ENCODE measurements at places on chromosomes 6 and 20.

DNA sequence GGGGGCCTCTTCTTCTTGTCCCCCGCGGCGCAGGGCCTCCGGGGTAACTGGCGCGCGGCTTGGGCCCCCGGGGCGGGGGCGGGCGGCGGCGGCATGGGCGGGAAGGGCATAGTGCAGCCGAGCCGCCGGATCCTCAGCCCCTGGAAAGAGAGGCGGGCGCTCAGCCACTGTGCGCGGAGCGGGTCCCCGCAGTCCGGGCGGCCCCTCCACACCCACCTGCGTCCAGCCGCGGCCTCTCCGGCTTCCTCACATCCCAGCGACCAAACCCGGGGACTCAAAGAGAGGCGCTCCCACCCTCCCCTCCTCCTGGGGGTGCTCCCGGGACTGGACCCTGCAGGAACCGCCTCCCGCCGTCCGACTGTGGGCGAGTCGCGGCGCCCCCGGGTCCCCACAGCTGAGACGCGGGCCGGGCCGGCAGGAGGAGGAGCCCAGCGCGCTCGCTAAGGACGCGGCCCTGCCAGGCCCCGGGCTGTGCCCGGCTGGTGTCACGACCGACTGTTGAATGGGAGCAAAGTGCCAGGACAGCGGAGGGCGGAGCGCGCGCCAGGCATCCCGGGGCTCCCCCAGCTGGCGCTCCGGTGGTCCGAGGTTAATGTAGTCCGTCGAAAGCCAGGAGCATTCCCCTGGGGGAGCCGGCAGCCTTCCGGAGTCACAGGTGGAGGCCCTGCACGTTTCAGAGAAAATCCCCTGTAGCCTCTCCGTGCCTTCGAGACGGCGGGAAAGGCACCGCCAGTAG, at the start of gene PRR18:
TSS of gene PRR18 (minus strand) at position 360 of the 736 bp plus-strand sequence. CDS start at position 110, 250 bp downstream.
- DNase-seq, result no peak

DNA sequence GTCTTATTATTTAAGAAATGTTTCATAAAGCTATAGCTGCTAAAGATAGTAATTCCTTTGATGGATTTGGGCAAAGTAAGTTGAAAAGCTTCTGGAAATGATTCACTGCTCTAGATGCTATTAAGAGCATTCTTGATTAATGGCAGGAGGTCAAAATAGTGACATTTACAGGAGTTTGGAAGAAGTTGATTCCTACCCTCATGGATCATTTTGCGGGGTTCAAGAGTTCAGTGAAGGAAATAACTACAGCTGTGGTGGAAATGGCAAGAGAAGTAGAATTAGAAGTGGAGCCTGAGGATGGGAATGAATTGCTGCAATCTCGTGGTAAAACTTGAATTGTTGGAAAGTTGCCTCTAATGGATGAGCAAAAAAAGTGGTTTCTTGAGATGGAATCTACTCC, 316.1 kb downstream of the UTRN start:
- DNase-seq, result no peak

DNA sequence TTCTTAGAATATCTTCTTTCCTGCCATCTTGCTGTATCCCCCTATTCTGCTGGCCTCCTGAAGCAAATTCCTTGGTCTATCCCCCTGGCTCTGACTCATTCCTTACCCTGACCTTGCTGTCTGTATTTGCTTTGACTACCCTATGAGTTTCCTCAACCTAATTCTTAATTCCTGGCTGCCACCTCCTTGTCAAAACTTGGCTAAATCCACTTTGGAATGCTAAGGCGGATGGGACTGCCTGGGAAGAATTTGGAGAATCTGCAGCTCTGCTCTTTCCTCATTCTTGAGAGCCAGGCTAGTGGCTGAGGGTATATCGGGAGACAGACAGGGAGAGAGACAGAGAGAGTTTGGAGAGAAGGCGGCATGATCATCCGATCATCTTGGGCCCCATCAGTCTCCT, 24.4 kb downstream of the CAP2 start:
- peak; percentile 49 for DNase-seq

GRCh38 chr20:45206725-45207124, at the start of gene SEMG1:
Gene SEMG1, plus strand, starts transcription at chr20:45207033. Its CDS starts 21 bp downstream, at chr20:45207054.
- no peak for DNase-seq

- DNase-seq, result peak; percentile 10
Observed at GRCh38 chr20:6819599-6819998, 52.1 kb downstream of the BMP2 start.

- DNase-seq, result peak; percentile 81
Observed at GRCh38 chr6:71468841-71469700, 180.5 kb downstream of the OGFRL1 start.

GRCh38 chr6:42509256-42509655, 54.6 kb upstream of the UBR2 start:
- no peak for DNase-seq

DNA sequence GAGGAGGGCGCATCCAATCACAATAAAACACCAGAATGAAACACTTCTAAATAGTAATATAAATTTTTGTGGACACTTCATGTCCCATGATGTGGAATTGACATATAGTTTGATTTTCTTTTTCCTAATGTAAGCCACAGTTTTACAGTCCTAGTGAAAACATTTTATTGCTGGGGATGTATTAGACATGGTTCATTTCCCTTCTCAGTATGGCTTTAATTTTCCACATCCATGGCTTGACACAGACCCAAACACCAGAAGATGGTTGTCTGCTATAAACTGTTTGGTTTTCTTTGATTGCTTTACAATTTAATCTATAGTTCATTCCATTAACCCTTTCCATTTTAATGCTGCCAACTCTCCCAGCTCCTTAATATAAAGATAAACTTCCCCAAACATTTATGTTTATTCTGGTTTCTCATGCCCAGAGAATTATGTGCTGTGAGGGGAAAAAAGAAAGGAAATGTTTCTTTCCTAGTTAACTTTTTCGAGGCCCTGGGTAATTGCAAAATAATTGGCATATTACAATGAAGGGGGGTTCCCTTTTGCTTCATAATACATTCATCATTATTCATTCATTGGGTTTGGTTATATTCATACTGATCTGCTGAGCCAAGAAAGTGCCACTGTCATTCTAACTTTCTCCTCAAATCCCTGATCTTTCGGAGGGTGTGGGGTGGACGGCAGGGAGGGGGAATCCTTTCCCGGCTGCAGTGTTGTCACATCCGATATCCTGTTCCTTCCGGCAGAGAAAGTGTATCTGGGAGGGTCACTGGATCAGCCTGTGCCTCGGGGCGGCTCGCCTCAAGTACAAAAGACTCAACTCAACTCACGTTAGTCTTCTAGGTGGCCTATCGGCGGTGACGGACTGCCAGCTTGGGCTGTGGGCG, 127.6 kb upstream of the TFAP2D start:
- no peak for DNase-seq

DNA sequence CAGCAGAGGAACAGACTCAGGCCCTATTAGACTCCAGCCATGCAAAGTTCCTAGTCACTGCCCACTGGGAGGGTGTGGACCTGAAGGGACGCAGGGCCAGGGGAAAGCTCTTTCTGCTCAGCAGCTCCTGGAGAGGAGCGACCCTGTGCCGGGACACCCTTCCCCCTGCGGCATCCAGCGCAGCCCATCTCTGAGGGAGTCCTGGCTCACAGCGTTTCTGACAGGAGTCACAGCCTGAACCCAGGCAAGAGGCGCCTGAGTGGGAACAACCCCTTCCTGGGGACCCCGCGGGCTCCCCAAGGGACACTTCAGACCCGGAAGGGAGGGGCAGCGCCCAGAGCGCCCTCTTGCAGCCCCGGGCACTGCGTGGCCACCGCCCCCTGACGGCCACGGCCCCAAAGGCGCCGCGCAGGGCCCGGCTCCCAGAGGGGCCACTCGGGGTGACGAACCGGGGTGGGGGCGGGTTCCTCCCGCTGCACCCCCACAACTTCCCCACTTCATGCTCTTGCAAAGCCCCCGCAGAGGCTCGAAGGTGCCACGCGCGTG, 862 bp downstream of the UCKL1 start:
- DNase-seq, result peak; percentile 37

GRCh38 chr6:57177545-57178265, 5.6 kb downstream of the BAG2 start:
- DNase-seq, result peak; percentile 82

DNA sequence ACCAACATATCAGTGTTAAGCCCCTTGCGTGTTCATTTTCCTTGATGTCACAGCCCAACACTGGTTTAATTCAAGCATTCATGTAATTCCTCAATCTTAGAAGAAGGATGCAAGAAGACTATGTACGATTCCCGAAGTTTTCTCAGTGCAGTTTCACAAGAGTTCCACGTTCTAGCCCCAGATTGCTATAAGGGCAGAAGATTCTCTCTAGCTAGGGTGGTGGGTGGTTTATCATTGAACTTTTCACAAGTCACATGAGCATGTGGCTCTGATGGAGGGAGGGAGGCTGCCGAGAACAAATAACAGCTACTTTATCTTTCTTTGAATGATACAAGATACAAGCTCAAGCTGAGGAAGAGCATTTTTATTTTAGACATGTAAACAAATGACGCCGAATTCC, 71.9 kb upstream of the NHSL1 start:
- DNase-seq, result no peak

DNA sequence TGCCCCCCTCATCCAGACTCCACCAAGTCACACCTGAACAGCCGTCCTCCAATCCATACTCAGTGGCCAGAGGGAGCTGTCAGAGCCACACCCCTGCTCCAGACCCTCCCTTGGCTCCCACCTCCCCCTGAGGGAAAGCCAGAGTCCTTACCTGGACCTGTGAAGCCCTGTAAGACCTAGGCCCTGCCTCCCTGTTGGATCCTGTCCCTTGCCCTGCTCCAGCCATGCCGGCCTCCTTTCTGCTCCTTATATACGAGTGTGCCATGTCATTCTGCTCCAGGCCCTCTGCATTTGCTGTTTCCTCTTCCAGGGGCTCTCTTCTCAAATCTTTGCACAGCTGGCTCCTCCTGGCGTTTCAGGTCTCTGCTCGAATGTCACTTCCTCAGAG, 100.3 kb upstream of the MYL9 start:
- DNase-seq, result no peak
